NCI-H1105 treated with DMSO at 0.1 percent for 48 hours (cell line): ENCODE measurements at places on chromosomes 6 and 20.

- no peak for DNase-seq
Observed at GRCh38 chr6:87945966-87946365, 101.7 kb upstream of the SPACA1 start.

- DNase-seq, result no peak
Observed at GRCh38 chr6:32609731-32610640, 20.3 kb upstream of the HLA-DRB1 start.

DNA sequence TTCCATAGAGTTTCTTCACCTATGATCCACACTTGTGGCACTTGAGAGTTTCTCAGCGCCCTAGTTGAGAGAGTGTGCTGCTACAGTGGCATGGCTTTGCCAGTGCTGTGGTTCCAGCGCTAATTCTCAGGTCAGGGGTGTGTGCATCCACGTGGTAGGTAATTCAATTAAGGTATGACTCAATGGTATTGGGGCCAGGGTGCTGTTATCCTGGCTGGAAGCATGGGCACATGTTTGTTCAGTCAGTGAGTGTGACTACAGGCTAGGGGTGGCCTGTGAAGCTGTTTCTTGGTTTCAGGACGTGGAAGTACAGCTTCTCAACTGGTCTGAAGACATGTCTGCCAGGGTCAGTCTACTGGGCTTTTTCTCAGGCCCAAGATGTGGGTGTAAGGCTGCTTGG is 3.0 kb upstream of the SEMG2 start:
- no peak for DNase-seq

GRCh38 chr20:16433293-16433580 is 140.0 kb downstream of the KIF16B start:
- DNase-seq, result no peak

- no peak for DNase-seq
Observed at GRCh38 chr20:8361006-8361652, 229.1 kb downstream of the PLCB1 start.

DNA sequence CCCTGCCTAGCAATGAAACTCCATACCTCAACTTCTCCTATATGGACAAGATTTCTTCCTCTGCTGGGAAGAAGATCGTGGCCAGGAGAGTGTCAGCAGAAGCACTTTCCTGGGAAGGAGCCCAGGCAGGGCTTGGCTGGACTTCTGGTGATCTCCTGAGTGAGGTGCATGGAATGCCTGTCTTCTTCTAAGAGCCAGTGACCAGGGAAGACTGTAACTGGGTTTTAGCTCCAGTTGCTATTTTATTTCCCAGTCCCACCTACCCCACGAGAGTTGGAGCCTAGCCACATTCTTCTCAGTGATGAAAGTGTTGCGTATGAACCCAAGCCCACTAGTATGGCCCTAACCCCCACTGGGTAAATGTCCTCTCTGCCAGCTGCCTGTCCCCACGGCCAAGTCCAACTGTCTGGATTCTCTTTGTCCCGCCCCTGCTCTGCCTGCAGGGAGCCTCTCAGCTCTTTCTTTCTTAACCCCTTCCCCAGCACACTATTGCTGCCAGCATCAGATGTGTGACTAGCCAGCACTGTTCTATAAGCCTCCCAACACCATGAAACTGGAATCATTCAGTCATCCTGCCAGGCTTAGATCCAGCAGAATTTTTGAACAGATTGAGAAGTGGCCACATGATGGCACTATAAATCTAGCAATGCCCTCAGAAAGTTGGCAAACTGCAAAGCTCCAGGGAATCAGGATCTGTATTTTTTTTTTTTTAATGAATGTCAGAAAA is 69.8 kb upstream of the FAM184A start:
- DNase-seq, result peak; percentile 60

DNA sequence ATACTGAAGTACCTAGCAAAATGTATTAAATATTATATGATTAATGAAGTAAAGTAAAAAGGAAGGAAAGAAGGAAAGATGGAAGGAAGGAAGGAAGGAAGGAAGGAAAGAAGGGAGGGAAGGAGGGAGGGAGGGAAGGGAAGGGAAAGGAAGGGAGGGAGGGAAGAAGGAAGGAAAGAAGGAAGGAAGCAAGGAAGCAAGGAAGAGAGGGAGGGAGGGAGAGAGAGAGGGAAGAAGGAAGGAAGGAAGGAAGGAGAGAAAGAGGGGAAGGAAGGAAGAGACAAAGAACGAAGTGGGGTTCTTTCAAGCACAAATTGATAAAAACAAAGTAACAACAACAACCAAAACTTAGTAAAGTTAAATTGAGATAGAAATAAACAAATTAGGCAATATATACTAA is 622.3 kb upstream of the ADGRB3 start:
- DNase-seq, result no peak

GRCh38 chr20:45419188-45420091 is 3.5 kb downstream of the PIGT start:
- peak; percentile 53 for DNase-seq
